Femur (tissue), 1 donor: ENCODE measurements at places on chromosomes 2 and 18.

GRCh38 chr18:79404567-79404910, 8.8 kb downstream of the NFATC1 start:
- no peak for DNase-seq

- DNase-seq = no peak
These were observed 140.5 kb upstream of the GYPC start for GRCh38 chr2:126515471-126515870.

GRCh38 chr18:37299471-37300304, 265.9 kb downstream of the CELF4 start:
- DNase-seq = peak; percentile 92

DNA sequence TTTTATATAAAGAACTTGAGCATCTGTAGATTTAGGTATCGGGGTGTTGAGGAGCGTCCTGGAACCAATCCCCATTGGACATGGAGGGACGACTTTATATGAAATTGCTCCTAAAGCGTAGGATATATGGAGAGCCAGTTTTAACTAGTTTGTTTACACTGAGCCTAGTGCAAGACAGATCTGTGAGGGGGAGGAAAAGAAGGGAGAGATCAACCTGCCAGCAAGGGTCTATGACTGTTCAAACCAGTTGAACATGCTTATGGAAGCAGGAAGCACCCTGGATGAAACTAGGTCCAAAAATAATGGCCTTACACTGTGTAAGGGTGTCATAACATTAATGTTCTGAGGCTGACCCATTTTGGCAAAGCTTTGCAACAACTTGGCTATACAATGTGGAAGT, 34.0 kb upstream of the SLC40A1 start:
- DNase-seq = no peak

GRCh38 chr2:215320679-215321078, 8.8 kb downstream of the ATIC start:
- DNase-seq = no peak

DNA sequence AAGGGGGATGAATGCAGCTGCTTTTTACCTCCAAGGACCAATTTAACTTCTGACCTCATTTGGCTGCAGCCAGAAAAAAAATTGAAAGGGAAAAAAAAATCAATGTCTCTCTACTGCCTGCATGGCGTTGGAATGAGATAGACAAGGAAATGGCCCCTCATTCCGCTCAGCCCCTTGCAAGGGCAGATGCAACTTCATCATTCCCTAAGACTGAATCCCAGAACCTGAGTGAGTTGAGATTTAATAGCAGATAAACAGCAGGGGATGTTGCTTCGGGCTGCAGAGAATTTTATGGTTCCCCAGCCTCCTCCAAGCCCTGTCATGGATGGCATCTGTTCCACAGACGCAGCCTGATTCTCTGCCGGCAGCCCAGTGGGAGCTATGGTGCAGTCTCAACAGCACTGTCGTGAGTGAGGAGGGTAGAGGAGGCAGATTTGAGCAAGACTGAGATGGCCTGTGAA, 49.0 kb downstream of the CAPN13 start:
- no peak for DNase-seq

DNA sequence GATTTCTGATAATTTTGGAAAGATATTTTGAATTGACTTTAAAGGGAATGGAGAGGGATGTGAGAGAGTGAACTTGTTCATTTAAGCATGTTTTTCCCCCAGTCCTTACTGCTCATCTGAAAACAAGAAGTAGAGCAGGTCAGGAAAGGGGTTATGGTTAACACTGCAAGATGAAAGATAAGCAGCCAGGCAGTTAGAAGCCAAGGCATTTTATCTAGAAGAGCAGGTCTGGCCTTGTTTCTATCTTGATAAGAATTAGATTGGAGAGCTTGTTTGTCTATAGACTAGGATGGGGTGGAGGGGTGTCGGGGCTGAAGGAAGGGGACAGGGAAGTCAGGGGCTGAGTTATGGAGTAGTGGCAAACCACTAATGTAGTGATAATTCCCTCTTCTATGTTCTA, 171.6 kb downstream of the IKZF2 start:
- no peak for DNase-seq

DNA sequence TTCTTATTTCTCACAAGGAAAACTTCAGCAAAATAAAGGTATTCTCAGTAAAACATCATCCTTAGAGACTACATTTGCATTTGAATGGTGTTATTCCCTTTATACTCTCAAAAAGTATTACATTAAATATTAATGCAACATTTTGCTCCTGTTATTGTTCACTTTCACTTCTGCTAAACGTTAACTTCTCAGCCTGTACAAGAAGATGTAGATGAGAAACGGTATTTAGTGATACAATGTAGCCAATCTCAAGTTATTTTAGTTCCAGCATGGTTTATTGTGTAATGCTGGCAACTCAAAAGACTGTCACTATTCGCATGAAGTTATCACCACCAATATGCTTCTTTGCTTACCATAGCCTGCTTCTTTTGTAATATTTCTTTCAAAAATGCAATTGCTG, 514.1 kb downstream of the CPS1 start:
- no peak for DNase-seq

GRCh38 chr2:47715552-47715951, 67.4 kb upstream of the MSH6 start:
- no peak for DNase-seq

DNA sequence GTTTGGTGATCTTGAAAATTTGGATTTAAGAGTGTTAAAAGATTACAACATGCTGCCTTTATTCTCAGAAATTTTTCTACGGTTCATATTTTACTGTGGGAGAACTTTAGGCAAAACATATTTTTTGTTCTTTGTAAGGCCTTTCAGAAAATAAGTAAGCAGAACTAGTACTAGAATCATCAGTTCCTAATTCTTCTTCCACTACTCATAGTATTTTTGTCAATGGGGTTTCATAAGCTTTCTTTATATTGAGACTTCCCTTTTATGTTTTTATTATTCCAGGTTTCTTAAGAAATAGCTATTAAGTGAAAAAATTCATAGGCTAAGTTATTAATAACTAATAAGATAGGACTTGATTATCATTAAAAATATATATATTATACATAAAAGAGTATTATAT, 12.4 kb downstream of the UGGT1 start:
- DNase-seq = no peak

DNA sequence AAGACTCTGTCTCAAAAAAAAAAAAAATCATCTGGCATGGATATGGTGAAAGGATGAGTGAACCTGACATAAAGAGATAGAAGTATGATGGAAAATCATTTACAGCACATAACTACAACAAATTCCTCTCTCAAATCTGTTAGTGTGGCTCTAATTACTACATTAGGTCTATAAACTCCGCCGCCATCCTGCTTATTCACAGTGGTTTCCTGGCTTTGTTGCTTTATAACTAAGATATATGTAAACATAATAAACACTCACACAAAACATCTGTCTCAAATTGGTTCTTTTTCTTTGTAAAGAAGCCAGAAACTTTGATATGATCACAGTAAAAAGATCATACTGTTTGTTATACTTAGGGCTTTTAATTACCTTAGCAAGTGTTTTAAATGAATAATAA, 412.6 kb upstream of the FAM98A start:
- no peak for DNase-seq

GRCh38 chr2:72183016-72183415, 35.4 kb upstream of the CYP26B1 start:
- DNase-seq = no peak

DNA sequence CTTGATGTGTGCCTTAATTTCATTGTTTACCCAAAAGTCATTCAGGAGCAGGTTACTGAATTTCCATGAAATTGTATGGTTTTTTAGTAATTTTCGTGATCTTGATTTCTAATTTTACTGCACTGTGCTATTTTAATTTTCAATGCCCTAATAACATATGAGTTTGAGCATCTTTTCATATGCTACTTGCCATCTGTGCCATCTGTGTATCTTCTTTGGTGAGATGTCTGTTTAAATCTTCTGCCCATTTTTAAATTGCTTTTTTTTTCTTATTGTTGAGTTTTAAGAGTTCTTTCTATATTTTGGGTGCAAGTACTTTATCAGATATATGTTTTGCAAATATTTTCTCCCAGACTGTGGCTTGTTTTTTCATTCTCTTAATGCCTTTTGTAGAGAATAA, 165.9 kb downstream of the ST6GAL2 start:
- DNase-seq = no peak

GRCh38 chr2:96342085-96342484, 6.5 kb downstream of the NCAPH start:
- DNase-seq = no peak

DNA sequence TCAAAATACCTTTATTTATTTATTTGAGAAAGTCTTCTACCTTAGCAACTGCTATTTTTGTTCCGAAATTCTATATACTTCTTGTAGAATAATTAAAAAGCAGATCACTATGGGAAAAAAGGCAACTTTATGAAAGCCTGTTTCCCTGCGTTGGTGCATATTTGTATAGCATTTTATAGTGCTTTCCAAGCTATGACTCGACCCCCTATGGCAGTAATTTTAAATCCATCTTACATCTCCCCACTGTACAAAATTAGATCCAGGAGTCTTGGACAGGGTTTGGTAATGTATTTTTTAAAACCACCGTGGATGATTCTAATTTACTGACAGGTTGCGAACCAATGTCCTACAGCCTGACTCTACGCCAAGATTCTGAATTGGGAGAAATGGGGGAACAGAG, 10.1 kb downstream of the TANK start:
- DNase-seq = no peak

DNA sequence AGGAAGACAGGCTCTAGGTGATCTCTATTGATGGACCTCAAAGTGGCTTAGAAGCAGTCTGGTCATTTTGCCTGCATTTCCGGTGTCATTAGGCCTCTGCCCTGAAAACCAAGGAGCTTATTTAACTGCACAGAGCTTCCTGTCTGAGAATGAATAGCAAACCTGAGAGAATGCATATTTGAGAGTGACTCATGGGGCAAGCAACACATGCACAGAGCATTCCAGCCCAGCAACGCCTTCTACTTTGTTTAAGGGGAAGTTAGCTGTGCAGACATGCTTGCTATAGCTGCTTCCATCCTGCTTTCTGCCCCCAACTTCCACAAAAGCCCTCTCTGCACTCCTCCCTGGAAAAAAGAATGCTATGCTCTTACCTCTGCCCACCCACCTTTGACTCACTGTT, 232.8 kb downstream of the GRB14 start:
- no peak for DNase-seq

GRCh38 chr18:59960272-59960671, 60.5 kb downstream of the PMAIP1 start:
- DNase-seq = no peak

DNA sequence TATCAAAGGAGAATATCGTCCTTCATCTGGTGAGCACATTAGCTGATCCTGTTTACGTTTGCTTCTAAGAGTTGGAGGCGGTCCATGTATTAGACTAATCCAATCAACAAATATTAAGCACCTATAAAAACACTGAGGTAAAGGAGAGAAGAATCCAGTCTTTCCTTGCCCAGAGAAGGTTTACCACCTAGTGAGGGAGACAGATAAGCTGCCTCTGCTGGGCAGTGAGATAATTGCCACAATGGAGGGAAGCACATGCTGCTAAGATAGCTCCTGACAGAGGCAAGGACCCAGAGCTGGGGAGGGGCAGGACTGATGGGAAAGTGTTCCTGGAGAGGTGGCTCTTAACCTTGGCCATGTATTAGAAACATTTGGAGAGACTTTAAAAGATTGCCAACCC, 36.7 kb upstream of the ST8SIA5 start:
- DNase-seq = no peak

DNA sequence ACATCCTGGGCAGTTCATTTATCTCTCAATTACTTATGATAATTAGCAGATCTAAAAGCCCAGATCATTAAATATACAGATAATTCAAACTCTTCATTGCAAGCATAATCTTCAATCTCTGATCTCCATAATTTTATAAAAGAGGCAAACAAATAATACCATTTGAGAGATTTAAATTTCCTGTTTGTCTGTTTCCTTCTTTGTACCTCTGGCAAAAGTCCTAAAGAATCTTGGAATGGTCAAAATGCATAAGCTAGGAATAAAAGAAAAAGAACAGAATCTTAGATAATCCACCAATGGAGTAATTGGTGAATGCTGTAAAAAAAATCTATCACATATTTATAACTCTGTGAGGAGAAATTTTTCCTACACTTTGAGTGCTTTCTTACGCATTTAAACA, 1080.9 kb upstream of the ZEB2 start:
- no peak for DNase-seq

DNA sequence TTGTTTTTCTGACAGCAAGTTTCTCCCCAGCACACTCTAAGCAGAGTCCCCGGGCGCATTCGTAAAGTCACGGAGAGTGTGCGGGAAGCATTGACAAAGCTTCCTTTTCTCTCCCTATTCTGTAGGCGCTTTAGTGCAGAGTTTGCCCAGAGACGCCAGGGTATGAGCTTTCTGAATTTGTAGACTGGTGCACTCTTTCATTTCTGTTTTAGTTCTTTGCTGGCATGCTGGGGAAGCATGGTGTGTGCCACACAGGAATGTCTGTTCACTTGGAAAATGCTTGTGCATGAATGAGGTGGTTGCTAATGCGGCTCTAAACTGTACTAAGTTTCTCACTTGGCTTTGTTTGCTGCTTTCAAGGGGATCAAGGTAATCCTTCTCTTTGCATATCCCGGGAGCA, 102.6 kb downstream of the RTN4 start:
- no peak for DNase-seq

DNA sequence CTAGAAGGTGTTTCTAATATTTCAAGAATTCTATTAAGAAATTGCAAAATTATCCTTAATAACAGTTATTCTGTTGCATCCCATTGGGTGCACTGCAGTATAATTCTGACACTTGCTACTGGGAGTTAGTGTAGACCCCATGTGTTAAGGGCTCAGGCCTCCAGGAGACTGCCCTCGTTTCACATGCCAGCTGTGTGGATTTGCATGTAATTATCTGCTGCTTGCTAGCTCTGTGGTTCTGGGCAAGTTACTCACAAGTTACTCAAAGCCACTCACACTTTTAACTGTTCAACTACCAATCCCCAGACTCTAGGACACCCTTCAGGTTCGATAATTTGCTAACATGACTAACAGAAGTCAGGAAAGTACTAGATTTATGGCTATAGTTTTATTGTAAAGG, 38.6 kb downstream of the ST6GAL2 start:
- no peak for DNase-seq

DNA sequence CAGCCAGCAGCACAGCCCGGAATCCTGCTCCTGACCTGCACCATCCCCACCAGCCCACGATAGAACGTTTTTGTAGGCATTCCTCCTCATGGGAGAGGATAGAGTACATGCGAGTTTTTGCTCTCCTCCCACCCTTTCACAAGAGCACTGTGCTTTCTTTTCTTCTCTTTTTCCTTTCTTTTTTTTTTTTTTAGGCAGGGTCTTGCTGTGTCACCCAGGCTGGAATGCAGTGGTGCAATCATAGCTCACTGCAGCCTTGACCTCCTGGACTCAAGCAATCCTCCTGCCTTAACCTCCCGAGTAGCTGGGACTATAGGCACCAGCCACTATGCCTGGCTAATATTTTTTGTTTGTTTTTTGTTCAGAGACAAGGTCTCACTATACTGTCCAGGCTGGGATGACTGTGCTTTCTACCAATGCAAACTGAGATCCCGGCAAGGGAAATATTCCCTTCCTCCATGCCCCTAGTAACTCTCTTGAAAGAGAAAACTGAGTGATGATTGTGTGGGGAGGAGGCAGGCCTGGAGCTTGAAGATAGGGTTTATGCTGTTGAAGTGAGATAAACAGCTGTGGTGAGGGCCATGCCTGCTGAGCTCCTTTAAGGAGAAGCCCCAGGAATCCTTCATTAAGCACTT, 82.6 kb upstream of the TXNDC2 start:
- no peak for DNase-seq
